ENCODE measurements at places on chromosomes 6 and 20.

DNA sequence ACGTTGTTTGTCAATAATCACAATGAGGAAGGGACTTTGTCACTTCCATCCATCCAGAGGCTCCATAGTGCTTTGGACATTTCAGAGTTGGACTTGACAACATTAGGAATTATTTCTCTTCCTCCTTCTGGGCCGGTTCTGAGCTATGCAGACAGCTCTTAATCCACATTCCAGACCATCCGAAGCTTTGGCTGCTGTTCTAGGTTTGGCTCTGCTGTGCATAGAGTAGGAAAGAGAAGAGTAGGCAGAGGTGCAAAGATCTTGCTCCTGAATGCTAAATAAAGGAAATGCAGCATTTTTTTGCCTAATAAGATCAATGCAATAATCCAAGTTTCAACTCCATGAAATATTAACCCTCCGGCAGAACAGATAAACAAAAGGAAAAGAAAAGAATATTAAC, 251.8 kb upstream of the PRND start:
- DNase-seq: no peak

DNA sequence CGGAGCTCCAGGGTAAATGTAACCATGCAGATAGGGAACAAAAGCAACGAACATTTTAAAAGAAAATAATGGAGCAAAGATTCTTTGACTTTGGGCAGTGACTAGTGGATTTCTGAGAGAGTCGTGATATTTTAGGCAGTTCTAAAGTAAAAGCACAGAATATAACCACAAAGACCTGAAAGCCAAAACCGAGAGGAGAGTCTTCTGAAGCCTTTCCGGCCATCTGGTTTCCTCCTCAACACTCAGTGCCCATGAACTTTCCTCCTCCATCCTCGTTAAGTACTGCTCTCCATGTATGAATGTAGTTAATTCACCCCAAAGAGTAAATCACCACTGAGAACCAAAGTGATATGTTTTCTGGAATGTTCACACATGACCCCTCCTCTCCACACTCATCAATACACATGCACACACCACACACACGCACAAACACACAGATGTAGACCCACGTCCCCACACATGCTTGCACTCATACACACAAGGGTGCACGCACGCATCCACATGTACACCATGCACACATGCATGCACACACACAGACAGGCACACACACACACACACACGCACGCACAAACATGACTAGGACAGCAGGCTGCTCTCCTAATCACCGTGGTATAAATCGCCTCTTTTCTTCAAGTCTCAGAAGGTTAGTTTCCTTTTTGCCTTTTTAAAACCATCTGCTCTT, 109.5 kb downstream of the MYLK4 start:
- DNase-seq: no peak

- DNase-seq: no peak
Measured at GRCh38 chr6:163955756-163956155, 541.2 kb downstream of the QKI start.

DNA sequence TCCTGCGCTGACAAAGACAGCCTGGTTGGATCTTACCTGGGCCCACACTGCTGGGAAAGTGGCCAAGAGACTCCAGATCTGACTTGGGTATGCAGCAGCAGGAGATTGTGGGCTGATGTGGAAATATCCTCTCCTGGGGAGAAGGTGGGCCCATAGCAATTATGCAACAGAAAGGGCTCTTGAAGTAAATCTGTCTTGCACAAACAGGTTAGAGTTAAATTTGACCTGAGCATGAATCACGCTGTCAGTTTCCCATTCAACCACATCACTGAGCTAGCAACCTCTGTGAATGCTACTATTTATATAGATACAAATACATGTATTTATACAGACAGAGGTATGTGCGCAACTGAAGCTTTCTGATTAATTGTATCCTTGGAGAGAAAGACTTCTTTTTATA, 28.3 kb upstream of the PDYN start:
- DNase-seq: no peak

DNA sequence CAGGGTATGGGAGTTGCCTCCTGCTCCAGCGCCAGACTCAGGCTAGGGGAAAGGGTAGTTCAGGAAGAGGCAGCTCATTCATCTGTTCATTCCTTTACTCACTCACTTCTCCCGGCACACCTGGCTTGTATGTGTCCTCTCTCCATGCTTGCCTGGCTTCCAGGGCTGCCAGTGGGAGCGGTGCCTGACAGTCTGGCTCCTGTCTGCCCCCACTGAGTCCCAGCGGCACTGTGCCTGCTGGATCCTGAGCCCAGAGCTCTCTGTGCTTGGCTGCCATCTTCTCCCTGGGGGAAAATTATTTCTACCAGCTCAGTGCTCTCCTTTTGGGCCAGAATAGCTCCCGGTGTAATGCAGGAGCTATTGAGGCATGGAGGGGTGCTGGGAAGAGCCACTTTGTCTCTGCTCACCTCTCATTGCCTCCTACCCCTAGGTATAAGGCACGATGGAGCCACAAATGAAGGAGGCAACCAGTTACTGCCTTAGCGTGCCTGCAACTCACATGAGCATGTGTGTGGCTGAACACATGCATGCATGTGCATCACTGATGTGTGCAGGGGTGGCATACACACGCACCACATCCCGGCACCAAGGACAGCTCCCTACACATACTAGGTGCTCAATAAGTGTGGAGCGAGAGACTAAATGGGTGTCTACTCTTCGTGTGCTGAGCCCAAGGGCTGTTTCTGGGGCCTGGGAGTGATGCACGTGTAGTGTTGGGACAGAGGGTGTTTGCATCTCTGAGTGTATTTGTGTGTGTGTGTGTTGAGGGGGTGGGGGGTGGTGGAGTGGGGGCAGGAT, 46.6 kb downstream of the CDH22 start:
- DNase-seq: no peak

DNA sequence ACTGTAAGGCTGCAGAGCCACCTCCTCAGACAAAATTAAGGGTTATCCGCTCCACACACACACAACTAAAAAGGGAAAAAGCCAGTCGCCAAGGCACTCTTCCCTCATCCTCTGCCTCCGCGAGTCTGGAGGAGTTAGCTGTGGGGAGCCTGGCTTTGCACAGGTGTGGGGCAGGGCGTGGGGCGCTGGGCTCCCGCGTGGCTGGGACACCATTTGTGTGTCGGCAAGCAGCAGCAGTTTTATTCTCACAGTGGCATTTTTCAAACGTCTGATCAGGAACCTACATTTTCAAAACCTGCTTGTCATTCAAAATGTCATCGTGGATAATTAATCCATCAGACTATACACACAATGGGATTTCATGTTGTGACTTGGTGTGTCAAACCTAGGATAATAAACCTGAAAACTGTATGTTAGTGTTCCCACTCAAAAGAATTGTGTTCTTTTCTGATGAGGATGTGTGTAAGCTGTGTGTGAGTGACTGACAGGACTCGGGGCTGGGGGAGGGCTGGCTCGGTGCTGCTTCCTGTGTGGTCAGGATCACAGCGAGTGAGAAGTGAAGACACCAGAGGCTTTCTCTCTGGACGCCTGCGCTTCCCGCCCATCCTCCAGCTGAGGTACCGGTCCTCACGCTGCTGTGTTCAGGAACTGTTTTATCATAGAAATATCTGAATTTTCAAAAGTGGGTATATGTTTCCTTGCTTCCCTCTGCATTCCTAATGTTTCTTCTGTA, 83.1 kb downstream of the IRF4 start:
- no peak for DNase-seq

DNA sequence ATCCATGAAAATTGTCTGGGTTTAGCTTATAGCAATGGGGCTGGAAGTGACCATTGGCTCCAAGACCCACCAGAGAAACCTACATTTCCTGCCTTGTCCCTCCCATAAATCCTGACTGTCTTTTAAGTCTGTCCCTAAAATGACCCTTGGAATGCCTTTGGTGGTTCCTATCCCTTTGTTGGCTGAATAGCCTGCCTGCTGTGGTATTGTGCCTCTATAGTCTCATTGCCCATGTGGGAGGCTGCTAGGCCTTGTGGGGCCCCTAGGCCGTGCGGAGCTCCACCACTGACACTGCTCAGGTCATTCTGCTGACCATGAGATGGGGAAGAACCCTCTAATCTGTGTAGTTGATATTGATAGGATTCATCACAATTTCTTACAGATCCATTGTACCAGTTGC, 43.3 kb downstream of the SCP2D1 start:
- no peak for DNase-seq

DNA sequence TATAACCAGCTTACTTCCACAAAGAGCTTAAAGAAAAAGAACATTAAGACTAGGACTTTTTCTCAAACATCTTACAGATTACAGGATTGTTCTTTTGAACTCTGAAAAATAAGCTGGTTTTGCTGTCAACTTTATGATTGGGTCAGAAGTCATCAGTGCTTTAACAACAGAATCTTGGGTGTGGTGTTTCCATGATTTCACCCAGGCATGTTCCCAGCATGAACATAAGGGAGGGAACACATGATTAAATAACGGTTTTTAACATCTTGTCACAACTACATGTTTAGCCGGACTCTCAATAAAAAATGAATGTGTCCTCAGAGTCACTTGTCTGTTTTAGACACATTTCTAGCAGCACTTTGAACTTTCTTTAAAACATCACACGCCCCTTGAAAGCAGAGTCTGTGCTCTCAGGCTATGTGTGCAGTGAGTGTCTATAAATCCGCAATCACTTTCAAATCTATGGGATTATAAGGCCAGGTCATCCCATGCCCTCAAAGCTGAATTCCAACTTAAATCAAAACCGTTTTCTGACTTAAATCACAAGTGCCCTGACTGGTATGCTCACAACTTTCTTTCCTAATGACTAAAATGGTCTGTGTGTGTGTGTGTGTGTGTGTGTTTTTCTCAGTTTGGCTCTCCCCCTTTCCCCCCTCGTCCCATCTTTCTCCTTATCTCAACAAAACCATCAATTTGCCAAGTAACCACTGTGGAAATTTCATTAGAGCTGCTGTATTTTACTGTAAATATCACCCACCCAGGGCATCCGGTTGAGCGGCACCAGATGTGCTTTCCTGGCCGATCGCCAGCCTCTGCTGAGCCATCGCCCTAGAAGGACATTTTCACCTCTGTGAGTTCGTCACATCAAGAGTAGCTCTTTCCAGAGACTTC, 216.8 kb upstream of the DTNBP1 start:
- no peak for DNase-seq

- DNase-seq: no peak
Measured at GRCh38 chr6:1377526-1377925, 11.8 kb upstream of the FOXF2 start.

Data from substantia nigra (tissue), 51 donors.